Tongue (tissue), 3 donors: ENCODE measurements at places on chromosomes 1 and 21. TPM values are rescaled to one million over a fixed set of nuclear protein-coding genes. Genes with fewer than 3 reads are reported as not detected.

The DNAH14 gene
- 20.2 TPM for total RNA-seq

The CD1B gene
- total RNA-seq: not detected

The HES3 gene
- total RNA-seq: not detected

GRCh38 chr1:53196017-53196484 lies 573 bp upstream of the CPT2 start:
- no peak for DNase-seq

The HSD11B1 gene
- total RNA-seq: 1.1 TPM

DNA sequence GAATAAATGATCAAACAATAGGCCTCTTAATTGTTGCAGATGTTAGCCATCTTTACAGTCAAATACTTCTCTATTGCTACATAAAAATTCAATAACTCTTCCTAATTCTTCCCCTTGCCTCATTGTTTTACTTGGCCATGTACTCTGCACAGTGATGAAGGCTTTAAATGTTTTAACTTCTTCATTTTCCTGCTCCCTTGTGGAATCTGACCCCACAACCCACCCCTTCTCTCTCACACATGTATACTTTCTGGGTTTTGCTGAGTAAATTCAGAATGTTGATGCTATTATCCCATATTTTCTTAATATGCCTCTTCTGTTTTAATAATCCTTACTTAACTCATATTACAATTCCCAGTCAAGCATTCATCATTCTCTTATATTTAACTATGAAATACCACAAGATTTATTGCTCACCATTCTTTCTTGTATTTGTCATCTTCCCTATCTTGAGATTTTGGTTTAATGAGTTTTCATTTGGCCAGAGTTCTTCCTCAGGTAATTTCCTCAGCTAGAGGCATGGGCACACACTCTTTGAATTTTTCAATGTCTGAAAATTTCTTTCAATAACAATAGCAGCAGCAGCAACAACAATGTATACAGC lies 327.8 kb upstream of the USP24 start:
- no peak for DNase-seq

DNA sequence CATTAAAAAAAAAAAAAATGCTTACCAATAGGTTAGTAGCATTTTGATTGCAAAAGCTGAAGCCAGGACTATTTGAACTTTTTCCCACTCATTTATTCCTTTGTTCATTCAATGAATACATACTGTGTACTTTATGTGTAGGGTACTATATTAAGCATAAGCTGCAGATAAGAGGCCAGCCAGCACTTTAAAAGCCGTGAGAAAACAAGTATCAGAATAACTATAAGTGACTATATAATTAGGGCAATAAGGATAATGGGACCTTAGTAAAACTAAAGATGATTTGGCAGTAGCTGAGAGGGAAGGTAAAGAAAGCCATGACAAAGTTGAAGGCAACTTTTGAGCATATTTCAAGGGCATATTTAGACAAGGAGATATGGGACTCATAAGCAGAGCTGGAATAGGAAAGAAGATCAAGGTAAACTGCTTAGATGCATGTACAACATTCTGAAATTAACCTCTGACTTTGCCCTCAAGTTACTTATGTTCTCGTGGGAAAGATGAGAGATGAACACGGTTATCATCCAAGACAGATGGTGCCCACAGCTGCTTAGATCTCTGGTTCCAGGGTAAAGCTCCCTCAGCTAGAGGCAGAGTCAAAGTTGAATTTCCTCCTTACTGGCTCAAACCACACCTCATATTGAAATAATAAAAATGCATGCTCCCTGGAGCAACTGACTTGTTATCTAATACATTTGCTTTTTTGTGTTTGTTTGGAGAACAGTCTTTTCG lies 44.0 kb upstream of the FMO2 start:
- no peak for DNase-seq

The CCDC181 gene
- 1.6 TPM for total RNA-seq

The TDRD5 gene
- total RNA-seq: 0.82 TPM

The VSIG8 gene
- not detected for total RNA-seq
